NCI-H526 (cell line): ENCODE measurements at places on chromosomes 7 and 10.

DNA sequence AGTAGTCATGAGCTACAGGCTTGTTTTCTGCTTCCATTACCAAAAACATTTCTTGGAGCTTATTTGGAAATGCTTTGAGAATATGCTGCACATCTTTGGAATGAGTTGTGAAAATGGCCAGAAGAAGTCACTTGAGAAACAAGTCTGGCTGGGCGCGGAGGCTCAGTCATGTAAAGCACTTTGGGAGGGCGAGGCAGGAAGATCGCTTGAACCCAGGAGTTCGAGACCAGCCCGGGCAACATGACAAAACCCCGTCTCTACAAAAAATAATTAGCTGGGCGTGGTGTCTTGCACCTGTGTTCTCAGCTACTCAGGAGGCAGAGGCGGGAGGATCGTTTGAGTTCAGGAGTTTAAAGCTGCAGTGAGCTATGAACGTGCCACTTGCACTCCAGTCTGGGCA, 882 bp upstream of the CHCHD1 start:
- DNase-seq: no peak

- DNase-seq: no peak
These were observed 221.4 kb upstream of the PITRM1 start for GRCh38 chr10:3393958-3394357.

GRCh38 chr7:140661124-140661523, 11.6 kb upstream of the ADCK2 start:
- DNase-seq: peak; percentile 20

- DNase-seq: no peak
These were observed 1018.6 kb upstream of the LRRTM3 start for GRCh38 chr10:65907199-65907712.

DNA sequence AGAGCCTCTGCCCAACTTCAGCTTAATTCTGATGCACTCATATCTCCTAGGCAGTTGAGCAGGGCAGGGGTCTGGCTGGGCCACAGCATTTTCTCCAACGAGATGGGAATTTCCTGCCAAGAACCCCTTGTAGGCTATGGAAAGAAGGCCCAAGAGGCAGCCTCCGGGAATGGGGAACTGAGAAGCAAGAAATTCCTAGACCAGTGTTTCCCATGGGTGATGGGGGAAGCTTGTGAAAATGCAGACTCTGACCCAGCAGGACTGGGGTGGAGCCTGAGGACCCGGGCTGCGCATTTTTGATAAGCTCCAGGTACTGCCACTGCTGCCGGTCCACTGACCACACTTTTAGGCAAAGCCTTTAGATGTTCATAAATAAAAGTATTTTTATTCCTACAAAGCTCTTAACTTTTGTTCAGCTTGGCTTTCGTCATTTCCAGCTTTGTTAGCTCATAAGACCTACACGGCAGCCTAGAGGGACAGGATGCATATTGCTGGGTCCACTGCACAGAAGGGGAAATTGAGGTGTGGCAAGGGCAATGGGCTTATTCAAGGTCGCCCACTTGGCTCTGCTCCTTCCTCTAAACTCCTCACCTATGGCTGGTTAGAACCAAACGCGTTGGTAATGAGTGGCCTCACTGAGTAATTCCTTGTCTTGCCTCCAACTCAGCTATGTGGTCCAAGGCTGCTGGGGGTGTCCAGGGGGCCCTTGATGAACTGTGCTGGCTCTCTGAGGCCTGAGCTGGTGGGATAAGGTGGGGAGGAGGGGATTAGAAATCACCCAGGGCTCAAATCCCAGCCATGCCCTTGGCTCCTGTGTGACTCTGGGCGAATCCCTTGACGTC, 29.5 kb downstream of the ZCCHC24 start:
- DNase-seq: no peak
